ENCODE measurements at places on chromosomes 6 and 20.

- DNase-seq, result no peak
Measured at GRCh38 chr6:142045380-142046278, 87.1 kb upstream of the GJE1 start.

DNA sequence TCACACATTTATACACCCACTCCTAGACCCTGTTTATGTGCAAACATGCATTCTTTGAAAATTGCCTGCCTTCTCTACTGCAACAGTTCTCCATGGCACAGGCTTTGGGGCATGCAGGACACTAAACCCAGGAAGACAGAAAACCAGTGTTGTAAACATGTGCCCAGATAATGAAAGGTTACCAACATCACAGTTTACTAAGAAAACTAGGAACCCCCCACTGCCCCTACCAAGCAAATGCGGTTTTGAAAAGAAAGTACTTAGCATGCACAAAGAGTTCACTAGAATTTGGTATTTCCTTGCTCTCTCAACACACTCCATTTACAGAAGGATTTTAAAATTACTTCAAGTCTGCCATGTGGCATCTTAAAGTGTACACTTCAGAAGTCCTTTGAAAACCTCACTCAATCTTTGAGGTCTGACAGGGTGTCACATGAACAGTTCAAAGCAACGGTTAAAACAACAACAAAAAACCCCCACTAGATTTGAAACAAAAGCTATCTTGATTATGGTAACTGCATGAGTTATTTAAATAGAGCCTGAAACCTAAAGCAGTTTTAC lies 245.0 kb downstream of the GMPR start:
- DNase-seq, result no peak

- peak; percentile 59 for DNase-seq
Measured at GRCh38 chr6:10451828-10452509, 37.1 kb upstream of the TFAP2A start.

DNA sequence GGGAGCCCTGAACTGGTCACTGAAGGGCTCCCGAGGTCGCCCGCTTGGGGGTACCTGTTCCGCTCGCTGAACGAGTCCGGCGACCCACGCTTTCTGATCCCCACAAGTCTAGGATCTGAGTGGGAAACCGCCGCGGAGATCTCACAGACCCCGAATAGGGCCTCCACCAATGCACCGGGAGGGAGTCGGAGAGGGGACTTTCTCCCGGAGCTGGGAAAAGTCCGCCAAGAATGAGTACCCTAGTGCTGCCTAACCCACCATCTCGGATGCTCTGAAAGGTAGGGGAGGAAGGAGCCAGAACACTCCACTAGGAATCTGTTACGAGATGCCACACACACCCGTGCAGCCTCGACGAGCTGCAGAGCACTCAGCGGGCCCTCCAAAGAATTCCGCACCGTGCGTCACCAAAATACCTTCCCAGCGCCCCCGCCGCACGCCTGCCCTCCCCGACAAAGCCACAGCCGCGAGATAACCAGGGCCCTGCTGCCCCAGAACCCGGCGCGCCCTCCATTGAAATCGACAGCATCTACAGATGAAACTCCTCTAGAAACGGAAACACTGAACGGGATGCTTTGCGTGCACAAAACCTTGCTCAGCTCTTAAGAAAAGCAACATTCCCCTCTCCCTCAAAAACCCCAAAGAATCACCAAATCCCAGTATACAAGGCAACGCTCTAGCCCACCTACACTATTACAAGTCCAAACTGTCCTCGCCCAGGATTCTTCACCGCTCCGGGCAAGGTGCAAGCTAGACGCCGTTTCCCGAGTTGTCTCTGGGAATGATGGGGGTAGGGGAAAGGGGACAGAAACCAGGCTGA lies 686 bp downstream of the COL12A1 start:
- DNase-seq, result peak; percentile 0

GRCh38 chr6:15881150-15881549 lies 218.3 kb upstream of the DTNBP1 start:
- no peak for DNase-seq

DNA sequence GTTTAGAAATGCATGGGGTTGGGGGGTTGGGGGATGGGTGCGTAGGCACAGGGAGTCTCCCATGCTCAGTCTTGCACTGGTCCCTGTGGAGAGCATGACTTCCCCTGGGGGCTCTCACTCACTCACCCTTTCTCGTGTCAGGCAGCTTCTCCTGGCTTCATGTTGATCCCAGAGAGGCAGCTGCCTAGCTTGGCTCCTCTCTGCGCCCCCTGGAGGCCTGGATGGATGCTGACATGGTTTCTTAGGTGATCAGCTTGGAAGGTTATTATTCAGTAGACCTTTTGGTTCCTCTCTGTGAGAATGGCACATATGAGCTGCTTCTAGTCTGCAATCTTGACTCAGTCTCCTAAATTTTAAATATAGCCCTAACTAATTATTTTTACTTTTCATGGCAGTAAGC lies 109.3 kb upstream of the FAM83B start:
- no peak for DNase-seq

DNA sequence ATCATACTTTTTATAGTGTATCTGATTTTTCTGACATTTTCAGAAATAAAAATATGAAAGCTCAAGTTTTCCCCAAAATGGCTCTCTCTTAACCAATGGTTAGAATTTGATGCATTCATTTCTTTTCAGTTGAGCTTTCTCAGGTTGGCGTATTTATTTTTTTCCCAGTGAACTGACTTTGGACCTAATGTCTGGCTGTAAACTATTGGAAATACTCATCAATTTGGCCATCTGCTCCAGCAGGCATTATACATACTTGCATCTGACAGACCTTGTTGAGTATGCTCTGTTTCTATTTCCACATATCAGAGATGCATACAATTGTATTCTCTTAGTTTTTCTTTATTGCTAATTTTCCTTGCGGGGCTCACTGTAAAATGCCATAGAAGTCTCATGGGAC lies 1374.8 kb upstream of the MAP3K7 start:
- no peak for DNase-seq

- DNase-seq, result no peak
Measured at GRCh38 chr6:169775321-169775720, 23.9 kb downstream of the ERMARD start.

GRCh38 chr6:145681965-145682364 lies 53.4 kb downstream of the EPM2A start:
- no peak for DNase-seq

- DNase-seq, result no peak
Measured at GRCh38 chr6:161195386-161195785, 78.5 kb downstream of the AGPAT4 start.
